ENCODE measurements at places on chromosomes 2 and 18.

DNA sequence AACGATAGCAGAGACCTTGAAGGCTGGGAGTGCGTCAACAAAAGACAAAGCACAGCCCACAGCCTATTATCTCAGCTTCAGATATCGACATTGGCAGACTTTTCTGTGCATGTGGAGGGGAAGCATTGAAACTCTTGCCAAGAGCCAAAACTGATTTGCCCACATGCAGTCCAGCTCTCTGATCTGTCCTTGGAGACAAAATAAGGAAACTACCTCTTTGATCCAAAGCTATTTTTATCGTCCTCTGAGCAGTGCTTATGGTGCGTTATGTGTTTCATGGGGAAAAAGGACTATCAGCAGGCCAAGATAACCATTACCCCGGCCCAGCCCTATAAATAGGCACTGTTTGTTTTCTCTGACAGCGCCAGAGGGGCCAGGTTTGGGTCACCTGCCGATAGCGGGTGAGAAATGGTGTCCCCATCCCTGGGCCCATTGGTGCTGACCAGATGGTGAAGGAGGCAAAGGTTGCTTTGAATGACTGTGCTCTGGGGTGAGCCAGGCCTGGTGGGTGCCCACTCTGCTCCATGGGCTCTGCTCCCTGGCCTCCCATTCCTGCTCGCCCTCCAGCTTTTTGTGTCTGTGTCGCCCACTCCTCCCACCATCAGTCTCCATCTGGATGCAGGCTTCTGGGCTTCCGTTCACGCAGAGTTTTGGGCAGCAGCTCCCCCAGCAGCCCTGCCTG lies 176.1 kb upstream of the HS6ST1 start:
- DNase-seq: peak; percentile 44

- DNase-seq: peak; percentile 99
Observed at GRCh38 chr2:67579216-67579615, 182.1 kb downstream of the ETAA1 start.

GRCh38 chr2:221588306-221588985 lies 16.3 kb upstream of the EPHA4 start:
- DNase-seq: no peak

- no peak for DNase-seq
Observed at GRCh38 chr2:196902828-196903227, 23.7 kb downstream of the PGAP1 start.

GRCh38 chr2:98665677-98666076 lies 57.3 kb downstream of the UNC50 start:
- no peak for DNase-seq

DNA sequence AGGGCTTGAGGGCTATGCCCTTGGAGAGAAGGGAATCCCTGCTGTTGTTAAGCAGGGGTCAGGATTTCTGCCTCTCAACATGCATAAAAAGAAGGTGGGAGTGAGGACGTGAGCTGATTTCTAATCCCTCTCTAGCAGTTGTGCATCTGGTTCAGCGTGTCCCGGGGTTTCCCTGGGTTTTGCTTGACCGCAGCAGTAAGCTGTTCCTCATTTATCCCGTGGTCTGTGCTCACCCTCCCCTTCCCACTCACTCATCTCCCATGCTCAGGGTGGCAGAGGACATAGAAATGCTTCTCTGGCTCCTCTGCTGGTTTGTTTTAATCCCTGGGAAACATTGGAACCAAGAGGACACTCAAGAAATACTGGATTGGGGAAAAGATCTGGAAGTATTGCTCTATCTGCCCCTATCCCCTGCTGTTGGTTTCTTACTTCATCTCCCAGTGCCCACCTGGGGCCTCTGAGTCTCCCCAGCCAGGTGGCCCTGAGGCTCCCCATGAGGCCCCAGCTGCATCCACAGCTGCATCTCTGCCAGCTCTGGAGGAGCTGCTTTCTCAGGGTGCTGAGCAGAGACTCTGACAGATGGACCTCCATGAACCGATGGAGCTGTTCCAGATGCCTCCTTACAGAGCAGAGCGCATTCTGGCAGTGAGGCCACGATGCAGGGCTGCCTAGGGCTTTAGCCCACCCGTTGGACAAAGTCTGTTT lies 36.1 kb downstream of the TET3 start:
- DNase-seq: no peak

GRCh38 chr18:48391868-48392267 lies 17.3 kb downstream of the ZBTB7C start:
- DNase-seq: no peak

DNA sequence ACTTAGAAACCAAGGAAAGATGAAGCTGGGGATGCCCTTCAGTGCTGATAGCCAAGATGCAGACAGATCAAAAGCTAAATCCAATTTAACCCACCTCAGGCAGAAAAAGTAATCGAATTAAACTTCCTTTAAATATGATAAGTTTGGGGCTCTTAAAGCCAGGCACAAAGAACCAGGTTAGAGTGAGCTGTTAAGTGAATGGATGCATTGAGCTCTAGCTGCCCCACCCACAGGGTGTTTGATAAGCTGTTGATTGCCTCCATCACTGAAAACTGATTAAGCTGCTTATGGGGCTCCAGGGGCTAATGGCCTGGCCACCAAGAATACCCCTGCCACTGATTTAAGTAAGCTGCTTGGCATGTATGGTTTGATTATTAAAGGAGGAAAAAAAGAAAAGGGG lies 119.8 kb downstream of the PLEKHM3 start:
- no peak for DNase-seq

GRCh38 chr2:120992791-120993555 lies 257.3 kb downstream of the GLI2 start:
- DNase-seq: no peak

- DNase-seq: no peak
Observed at GRCh38 chr2:39834426-39834825, 55.4 kb upstream of the THUMPD2 start.
